HuH-7 (cell line): ENCODE measurements at places on chromosomes 4 and X.

- no peak for DNase-seq
These were observed 103.0 kb upstream of the RAPGEF2 start for GRCh38 chr4:158999849-159000248.

- no peak for DNase-seq
These were observed 70.4 kb upstream of the USP9X start for GRCh38 chrX:41014776-41015360.

DNA sequence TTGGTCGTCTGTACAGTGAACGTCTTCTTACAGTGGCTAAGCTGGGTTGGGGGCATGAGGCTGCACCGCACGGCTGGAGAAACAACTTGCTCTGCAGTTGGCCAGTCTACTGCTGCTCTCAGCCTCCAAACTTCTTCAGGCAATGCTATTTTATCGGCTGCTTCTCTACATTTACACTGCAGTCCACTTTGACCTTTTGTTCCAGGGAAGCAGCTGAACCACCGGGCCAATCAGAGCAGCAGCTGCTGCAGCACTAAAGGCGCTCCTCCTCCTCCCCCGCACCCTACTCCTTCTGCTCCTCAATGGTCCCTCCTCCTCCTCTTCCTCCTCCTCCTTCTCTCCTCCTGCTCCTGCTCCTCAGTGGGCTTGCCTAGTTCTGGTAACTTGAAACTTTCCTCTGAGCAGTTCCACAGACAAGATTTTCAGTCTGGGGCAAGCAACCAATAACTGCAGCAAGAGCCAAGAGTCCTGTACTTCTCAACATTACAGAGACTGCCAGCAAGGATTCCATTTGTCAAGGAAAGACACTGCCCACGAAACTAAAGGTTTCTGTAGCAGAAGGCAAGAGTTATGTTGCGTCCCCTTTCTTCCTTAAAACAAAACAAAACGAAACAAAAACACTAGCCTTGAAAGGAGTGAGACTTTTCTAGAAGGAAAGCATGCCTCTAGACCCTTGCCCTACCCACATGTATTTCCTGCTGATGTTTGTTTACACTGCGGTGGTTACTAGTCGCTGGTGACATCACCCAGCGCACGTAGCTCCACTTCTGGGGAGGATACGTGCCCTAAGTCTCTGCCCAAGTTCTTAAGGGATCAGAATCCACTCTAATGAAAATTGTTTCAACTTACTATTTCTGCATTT lies 125.7 kb upstream of the NAP1L5 start:
- peak; percentile 34 for DNase-seq

GRCh38 chr4:125062115-125063050 lies 252.4 kb upstream of the FAT4 start:
- no peak for DNase-seq

DNA sequence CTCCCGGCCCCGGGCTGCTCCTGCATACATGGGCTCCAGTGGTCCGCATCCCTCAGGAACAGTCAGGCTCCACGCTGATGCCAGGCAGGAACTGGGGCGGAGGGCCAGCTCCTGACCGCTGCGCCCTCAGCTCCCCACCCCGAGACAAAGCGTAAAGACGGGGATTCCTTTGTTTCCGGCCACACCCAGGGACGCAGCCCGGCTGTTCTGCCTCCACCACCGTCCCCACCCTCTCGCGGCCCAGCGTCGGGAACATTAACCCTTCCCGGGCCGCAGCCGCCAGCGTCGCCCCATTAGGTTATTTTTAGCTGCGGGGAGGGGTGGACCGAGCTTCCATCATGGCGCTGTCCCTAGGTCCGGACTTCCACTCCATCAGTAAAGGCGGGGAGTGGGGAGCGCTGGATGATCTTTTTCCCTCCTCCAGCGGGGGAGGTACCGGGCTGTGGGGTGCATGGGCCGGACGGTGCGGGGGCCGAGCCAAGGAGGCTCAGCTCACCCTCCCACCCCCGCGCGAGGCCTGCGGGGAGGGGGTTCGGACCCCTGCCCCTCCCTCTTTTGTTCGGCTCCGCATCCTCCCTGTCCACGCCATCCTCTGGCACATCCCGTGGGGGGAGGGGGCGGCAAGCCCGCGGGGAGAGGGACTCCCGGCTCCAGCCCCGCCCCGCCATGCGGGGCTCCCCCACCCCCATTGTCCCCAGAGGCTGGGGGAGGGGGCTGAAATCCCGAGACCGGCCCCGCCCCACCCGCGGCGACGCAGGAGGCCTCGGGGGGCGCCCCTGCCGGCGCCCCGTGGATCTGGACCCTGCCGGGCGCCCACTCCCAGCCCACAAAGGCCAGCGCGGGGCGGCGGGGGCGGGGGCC lies 5.3 kb downstream of the CRMP1 start:
- DNase-seq = no peak

DNA sequence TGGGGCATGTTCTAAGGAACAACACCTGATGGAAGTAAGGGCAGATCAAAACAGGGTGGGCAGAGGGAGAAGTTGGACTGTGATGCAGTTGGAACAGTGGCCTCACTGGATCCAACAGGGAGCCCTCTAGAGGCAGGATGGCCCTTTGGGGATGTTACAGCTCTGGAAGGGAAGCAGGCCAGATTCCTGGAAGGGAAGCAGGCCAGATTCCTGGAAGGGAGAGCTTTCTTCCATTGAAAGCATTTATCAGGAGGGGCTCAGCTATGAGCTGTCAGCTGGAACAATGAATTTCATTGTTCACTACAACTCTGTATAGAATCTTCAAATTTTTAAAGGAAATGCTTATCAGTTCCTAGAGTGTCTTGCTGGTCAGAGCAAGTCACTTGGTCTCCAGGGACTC lies 17.7 kb downstream of the IL15 start:
- no peak for DNase-seq

DNA sequence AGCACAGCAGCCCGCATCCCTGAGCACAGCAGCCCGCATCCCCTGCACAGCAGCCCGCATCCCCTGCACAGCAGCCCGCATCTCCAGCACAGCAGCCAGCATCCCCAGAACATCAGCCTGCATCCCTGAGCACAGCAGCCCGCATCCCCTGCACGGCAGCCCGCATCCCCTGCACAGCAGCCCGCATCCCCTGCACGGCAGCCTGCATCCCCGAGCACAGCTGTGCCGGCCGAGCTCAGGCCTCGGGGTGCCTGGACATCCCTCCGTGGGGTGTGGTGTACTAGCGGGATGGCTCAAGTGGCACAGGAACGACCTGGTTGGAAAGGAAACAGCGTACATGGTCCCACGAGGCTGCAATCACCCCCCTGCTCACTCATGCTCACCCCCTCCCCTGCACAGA lies 26.8 kb downstream of the ABLIM2 start:
- DNase-seq = no peak

GRCh38 chr4:128286474-128287058 lies 1.0 kb downstream of the PGRMC2 start:
- peak; percentile 23 for DNase-seq

- DNase-seq = no peak
These were observed 89.4 kb downstream of the ABLIM2 start for GRCh38 chr4:8069102-8069752.

DNA sequence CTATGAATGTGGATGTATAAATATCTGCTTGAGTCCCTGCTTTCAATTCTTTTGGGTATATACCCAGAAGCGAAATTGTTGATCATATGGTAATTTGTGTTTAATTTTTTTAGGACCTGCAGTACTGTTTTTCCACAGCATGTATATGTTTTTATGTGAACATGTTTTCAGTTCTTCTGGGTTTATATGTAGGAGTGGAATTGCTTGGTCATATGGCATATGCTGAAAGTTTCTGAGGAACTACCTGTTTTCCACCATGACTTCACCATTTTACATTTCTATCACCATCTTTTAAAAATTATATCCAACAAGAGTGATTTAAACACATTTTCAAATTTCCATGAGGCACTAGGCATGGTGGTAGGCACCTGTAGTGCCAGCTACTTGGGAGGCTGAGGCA lies 8.2 kb downstream of the PPAT start:
- DNase-seq = no peak

GRCh38 chrX:97638621-97639020 lies 754.9 kb downstream of the RPA4 start:
- DNase-seq = no peak

DNA sequence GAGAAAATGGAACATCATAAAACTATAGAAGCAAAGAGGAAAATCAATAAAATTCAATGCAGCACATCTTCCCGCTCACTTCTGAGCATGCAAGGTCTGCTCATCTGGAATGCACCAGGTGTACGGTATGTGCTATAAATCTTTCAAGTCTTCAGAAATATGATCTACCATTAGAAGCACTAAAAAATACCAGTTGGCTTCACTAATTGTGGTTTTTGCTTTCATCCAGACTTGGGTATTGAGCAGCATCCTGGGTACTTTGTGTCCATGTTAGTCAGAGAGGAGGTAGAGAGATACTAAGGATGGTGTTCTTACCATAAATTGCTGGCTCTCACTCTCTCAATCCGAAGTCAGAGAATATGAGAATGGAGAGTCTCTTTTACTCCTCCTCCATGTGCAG lies 477.1 kb downstream of the PPARGC1A start:
- no peak for DNase-seq

DNA sequence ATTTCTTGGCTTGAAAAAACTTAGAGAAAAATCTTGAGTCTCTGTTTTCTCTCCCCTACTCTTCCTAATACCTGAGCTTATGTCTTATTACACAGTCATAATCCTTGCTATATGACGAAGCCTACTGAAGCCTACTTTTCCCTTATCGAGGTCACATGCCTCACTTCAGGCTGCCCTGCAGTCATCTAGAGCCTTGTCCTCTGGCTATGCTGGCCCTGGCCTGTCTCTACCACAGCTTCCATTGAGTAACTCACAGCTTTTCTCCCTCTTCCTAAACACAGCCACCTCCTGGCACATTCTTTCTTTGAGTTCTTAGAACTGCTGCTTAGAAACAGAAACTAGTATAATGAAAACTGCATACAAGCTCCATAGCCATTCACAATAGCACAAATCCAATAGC lies 1698.3 kb downstream of the STIM2 start:
- no peak for DNase-seq

DNA sequence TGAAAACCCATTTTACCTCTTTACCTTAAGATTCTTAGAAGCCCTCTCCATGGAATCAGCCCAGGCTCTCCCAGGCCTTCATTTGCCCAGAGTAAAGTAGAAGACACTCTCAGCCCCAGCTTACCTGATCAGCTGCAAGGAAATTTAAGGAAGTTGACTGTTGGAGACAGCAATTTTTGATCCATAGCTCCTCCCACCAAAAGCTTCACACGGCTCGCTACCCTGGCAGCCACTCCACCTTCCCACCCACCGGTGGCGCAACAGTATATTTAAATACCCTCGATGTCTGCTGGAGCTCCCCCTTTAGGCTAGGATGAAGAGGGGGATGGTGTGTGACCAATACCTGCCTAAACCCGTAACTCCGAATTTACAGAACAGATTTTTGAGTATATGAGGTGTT lies 75.4 kb downstream of the MBNL3 start:
- peak; percentile 46 for DNase-seq

GRCh38 chrX:112056886-112057285 lies 25.7 kb downstream of the TRPC5 start:
- DNase-seq = no peak

- DNase-seq = no peak
These were observed 247.1 kb upstream of the PITX2 start for GRCh38 chr4:110869862-110870572.

GRCh38 chr4:158042591-158043030 lies 130.2 kb downstream of the GASK1B start:
- no peak for DNase-seq

- DNase-seq = no peak
These were observed 68.1 kb upstream of the DUSP21 start for GRCh38 chrX:44775726-44776125.
